ENCODE measurements at places on chromosomes 12 and 14.

DNA sequence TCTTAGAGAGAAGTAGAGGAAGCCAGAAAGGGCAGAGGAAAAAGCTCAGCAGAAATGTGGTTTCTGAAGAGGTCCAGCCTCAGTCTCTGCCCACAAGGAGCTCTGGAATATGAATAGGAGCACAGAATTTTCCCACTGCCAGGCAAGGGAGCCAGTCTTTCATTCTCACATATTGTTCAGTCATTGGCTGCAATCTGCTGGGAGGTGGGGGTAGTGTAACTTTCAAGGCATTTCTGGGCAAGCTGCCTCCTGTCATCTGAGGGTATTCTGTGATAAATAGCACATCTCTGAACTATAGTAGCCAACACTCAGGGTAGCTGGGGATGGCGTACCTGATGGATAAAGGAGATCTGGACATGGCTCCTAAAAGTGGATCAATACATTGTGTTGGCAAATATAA lies 127.2 kb downstream of the LRRK2 start:
- DNase-seq = no peak

DNA sequence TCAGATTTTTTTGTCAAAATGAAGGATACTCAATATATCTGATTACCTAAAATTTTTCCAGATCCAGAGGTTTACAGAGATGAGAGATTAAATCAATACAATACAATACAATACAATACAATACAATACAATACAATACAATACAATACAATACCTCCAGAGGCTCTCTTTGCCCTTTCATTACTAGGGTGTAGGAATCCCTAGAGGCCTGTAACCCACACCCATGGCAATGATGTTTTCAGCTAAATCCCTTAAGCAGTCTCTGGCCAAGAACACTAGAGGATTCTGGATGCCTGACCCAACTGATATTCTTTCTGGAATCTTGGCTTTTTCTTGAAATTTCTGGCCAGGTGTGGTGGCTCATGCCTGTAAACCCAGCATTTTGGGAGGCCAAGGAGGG lies 23.7 kb upstream of the AEBP2 start:
- DNase-seq = no peak

DNA sequence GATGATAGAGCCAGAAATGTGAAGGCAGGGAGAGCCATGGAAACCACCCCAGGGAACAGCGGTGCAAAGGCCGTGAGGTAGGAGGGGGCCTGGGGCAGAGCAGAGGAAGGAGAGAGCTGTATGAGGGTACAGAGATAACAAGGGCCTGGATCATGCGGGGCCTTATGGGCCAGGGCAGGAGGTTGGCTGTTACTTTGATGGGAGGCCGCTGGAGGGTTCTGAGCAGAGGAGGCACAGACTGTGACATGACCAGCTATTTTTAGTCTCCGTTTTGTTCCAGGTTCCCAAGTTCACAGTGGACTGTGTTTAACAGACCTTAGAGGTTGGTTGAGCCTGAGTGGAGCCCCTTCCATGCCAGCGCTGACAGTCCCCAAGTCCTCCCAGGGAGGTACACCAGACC lies 118.6 kb downstream of the GCH1 start:
- no peak for DNase-seq

GRCh38 chr14:105499256-105500035 lies 8.4 kb downstream of the TEDC1 start:
- no peak for DNase-seq

- no peak for DNase-seq
Observed at GRCh38 chr12:71438670-71439361, 782 bp upstream of the LGR5 start.

DNA sequence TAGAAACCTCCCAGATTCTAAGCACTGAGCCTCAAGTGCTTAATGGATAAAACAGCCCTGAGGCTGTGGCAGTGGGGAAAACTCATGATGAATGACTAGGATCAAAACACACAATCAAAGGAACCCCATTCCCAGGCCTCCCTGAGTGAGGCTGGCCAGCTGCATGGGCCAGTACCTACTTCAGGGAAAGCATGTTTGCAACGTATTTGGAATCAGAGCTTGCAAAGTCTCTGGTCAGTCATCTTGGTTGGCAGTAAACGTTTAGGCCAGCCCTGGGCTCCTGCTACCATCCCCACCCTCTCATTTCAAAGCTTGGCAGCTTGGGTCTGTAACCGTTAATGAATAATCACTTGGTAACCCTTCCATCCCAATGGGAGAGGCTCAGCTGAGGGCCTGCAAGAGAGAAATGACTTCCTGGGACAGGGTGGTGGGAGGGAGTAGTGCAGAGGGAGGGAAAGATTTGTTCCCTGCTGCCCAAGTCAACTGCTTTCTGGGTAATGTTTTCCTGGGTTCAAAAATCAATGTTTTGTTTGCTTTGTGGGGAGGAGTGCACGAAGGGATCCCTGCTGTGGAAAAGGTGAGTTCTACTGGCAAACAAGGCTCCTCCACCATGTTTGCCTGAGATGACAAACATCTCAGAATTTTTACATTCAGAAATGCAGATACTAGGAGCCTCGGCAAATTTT lies 2.0 kb upstream of the RNASE8 start:
- DNase-seq = no peak

GRCh38 chr12:120261951-120262851 lies 3.3 kb downstream of the PXN start:
- peak; percentile 39 for DNase-seq

- DNase-seq = no peak
Observed at GRCh38 chr14:26104717-26105116, 493.1 kb downstream of the NOVA1 start.

DNA sequence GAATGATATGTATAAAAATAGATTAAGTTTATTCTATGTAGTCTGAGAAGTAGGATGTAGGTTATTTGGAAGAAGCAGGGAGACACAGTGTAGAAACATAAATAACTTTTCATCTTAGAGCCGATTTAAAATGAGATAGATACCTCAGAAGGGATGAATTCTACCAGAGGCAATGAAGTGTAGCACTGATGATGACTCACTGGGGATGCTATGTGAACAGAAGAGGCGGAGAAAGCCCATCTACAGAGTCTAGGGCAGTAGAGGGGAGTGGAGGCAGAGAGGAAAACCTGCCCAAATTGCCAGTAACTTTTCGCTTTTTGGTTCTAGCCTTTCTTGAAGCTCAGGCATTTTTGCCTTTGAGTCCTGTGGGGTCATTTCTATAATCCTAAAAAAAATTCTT lies 451.8 kb downstream of the ATP23 start:
- no peak for DNase-seq

- DNase-seq = no peak
Observed at GRCh38 chr12:62738105-62738504, 196.8 kb downstream of the PPM1H start.

DNA sequence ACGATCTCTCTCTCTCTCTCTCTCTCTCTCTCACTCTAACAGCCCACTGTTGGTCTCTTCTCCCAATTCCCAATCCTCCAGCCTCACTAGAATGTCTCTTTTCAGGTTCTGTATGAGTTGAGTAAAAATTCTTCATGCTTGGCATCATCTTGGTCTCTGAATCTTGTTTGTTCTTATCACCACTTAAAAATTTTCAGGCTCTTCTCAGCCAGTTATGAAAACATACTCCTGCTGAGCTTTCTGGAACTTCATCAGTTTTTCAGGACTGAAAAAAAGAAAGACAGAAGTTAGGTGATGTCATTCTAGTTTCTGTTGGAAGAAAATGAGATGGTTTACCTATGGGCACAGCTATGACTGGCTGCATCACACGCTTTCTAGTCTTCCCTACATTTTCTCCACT lies 11.5 kb upstream of the IL22 start:
- DNase-seq = no peak

- no peak for DNase-seq
Observed at GRCh38 chr14:99589031-99589441, 15.0 kb downstream of the CCDC85C start.

GRCh38 chr12:112169966-112170365 lies 44.6 kb downstream of the TRAFD1 start:
- no peak for DNase-seq

DNA sequence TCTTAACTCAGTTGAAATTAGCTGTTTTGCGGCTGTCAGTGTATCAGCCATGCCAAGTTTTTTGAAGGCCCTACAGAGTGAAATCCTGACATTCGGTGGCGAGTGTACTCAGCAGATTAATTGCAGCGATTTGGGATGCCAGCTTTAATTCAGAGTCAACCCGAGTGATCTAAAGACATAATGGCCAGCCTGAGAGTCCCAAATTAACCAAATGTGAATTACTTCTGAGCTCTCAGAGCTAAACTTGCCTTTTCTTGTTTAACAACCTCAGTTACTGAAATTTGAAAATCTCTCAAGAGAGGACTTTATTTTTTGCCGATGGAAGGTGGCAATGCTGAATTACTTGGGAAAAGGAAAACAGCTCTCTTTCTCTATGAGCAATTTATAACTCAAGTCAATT lies 148.5 kb downstream of the GLT1D1 start:
- DNase-seq = no peak

DNA sequence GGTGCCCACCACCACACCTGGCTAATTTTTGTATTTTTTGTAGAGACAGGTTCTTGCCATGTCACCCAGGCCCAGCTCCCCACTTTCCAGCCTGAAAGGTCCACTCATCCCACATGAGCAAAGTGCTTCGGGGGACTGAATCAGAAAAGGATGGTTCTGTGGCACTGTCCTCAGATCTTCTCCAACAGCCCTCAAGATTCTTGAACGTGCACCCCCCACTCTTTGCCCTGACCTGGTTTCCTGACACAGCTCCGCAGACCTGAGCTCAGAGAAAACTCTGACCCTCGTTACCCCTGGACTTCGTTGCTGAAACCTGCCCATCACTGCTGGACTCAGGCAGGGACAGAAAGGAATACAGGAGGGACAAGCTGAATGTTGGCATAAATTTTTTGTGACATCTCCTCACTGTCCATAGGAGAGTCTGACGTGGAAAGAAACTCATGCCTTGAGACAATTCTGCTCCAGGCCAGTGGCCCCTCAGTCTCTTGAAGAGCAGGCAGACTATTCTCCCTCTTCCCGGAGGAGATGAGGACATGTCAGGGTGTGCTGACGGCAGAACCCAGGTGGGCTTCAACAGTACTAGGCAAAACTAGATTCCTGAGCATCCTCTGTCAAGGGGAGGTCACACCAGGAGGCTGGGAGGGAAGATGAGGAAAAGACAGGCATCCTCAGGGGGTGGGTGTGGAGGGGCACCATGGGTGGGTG lies 149.3 kb downstream of the DPF3 start:
- no peak for DNase-seq

DNA sequence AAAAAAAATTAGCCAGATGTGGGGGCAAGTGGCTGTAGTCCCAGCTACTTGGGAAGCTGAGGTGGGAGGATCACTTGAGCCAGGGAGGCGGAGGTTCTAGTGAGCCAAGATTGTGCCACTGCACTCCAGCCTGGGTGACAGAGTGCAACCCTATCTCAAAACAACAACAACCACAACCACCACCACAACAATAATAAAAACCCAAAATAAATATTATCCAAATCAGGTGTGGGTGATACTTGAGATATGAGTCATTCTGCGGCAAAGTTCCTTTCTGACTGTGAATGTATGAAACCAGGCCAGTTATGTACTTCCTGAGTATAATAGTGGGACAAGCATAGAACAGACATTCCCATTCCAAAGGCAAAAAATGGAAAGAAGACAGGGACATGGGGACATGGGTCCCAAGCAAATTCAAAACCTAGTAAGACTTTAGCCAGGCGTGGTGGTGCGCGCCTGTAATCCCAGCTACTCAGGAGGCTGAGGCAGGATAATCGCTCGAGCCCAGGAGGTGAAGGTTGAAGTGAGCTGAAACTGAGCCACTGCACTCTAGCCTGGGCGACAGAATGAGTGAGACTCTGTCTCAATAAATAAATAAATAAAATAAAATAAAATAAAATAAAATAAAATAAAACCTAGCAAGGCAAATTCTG lies 9.7 kb upstream of the ERC1 start:
- no peak for DNase-seq

GRCh38 chr12:51846911-51847642 lies 1.4 kb downstream of the FIGNL2 start:
- DNase-seq = peak; percentile 75

- DNase-seq = no peak
Observed at GRCh38 chr12:105982022-105982421, 156.7 kb downstream of the NUAK1 start.

GRCh38 chr12:95259368-95259767 lies 41.8 kb downstream of the VEZT start:
- DNase-seq = no peak

- DNase-seq = peak; percentile 67
Observed at GRCh38 chr12:52351196-52352059, 15.9 kb downstream of the KRT85 start.

GRCh38 chr14:64612021-64612380 lies 62.2 kb downstream of the PPP1R36 start:
- no peak for DNase-seq

- DNase-seq = no peak
Observed at GRCh38 chr12:127044836-127045235, 1222.1 kb upstream of the TMEM132C start.

- peak; percentile 3 for DNase-seq
Observed at GRCh38 chr12:10701131-10701681, 21.9 kb downstream of the YBX3 start.

DNA sequence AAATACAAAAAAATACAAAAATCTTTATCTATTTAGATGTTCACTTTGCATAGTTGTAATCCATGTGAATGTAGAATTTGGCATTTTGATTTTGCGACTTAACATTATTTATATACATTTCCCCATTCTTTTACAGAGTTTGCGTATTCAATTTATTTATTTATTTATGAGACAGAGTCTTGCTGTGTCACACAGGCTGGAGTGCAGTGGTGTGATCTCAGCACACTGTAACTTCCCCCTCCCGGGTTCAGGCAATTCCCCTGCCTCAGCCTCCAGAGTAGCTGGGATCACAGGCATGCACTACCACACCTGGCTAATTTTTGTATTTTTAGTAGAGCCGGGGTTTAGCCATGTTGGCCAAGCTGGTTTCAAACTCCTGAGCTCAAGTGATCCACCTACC lies 25.3 kb upstream of the STRN3 start:
- DNase-seq = no peak

- DNase-seq = no peak
Observed at GRCh38 chr12:39533951-39534350, 85.7 kb downstream of the ABCD2 start.
